ENCODE measurements at places on chromosomes 7 and 10.

GRCh38 chr10:19347621-19348020 is 299.0 kb downstream of the MALRD1 start:
- no peak for DNase-seq

GRCh38 chr10:69632516-69633199 is 2.6 kb downstream of the FAM241B start:
- no peak for DNase-seq

DNA sequence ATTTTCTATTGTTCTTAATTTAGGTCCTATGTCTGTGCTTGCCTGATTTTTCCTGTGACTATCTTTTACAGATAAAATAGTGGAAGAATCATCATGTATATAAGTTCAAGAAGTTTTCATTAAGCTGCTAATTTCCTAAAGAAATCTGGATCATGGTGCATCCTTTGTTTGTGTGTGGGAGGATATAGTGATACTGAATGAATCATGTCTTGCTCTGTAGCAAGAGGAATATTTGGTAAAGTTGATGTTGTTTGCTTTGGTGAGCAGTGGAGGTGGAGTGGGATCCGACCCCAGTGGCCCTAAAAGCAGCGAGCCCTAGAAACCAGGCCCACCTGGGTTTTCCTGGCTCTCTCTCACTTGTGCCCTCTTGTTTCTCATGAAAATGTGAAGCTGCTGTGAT is 83.7 kb downstream of the CCNY start:
- DNase-seq: no peak

DNA sequence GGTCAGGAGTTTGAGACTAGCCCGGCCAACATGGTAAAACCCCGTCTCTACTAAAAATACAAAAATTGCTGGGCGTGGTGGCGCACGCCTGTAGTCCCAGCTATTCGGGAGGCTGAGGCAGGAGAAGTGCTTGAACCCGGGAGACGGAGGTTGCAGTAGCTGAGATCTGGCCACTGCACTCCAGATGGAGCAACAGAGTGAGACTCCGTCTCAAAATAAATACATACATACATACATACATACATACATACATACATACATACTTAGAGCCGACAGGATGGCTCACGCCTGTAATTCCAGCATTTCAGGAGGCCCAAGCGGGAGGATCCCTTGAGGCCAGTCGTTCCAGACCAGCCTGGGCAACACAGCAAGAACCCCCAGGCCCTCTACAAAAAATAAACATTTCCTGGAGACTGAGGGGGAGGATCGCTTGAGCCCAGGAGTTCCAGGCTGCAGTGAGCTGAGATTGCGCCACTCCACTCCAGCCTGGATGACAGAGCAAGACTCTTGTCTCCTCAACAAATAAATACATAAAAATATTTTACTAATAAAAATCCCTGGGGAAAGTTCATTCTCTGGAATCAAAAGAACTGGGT is 90.9 kb upstream of the TNRC18 start:
- peak; percentile 78 for DNase-seq

DNA sequence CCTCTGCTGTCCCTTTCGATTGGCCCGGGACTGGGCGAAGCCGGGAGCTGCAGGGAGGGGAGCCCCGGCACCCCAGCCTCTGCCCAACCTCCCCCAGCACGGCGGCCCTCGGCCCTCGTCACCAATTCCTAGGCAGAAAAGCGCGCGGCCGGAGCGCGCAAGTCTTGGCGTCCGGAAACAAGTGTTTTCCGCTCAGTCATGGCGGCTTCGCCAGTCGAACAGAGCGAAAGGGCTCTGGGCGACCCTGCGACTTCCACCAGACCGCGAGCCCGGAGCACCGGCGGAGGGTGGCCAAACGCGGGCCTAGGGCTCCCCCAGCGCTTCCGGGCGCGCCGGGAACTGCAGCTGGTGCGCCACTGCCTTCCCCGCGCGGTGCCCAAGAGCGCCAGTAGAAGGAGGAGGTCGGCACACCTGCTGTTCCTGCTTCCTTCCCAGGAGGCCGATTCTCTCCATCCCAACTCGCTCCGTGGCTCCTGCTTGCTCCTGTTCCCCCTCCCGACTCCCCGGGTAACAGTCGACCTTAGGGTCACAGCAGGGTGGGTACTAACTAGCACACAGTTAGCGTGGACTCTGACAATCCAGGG is 729.9 kb downstream of the ZWINT start:
- DNase-seq: peak; percentile 54

GRCh38 chr7:93117327-93117726 is 452 bp downstream of the SAMD9 start:
- DNase-seq: no peak

DNA sequence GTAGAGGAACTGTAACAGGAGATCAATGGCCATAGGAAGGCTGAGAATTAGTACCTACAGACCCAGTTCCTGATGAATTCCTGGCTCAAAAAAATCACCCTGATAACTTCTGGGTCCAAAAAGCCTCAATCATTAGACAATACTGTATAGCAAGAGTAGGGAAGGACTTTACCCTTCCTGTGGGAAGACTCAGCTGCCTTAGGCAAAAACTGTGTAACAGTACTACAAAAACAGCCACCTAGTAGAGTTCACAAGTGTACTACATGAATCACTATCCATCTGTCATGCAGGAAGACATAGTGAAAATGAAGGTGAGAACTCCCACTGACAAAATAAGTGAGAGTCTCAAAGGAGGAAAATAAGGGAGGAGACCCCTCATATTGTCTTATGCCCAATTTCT is 47.6 kb downstream of the MAP3K8 start:
- DNase-seq: no peak

DNA sequence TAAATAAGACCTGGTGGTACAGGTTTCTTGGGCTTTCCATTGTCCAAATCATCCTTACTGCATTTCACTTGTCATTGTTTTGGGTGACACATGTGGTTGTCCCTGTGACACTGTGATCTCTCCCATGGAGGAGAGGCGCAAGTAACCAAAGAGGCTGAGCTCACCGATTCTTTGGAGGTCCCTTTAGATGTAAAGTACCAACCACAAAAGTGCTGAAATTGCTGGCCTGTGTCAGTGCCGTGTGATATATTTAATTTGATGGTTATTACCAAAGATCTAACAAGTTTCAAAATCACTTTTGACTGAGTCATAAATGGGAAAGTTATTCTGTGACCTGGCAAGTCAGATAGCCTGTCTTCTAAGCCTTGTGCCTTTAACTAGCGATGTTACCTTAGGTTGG is 19.4 kb downstream of the MCM10 start:
- no peak for DNase-seq

GRCh38 chr7:89002981-89003956 is 207.7 kb upstream of the TEX47 start:
- no peak for DNase-seq

DNA sequence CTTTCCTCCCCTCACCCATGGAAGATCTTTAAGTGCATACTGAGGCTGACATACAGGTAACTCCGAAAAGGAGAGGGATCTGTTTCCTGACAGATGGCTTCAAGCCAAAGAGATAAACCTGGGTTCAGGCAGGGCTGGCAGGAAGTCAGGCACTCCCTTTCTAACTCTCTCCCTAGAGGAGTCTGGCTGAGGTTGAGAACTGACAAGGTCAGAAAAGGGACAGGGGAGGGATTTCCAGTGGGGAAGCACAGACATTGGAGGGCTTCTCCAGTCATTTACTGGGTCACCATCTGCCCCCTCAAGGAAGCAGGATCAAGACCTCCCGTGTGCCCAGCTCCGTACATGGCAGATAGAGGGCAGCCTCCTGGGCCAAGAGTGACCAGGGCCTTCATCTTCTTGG is 31.6 kb downstream of the TLX1 start:
- DNase-seq: no peak

GRCh38 chr7:140605337-140605736 is 35.3 kb downstream of the DENND2A start:
- DNase-seq: no peak

GRCh38 chr10:16923309-16923708 is 106.1 kb upstream of the RSU1 start:
- DNase-seq: no peak

GRCh38 chr7:13979671-13980435 is 9.6 kb downstream of the ETV1 start:
- no peak for DNase-seq

DNA sequence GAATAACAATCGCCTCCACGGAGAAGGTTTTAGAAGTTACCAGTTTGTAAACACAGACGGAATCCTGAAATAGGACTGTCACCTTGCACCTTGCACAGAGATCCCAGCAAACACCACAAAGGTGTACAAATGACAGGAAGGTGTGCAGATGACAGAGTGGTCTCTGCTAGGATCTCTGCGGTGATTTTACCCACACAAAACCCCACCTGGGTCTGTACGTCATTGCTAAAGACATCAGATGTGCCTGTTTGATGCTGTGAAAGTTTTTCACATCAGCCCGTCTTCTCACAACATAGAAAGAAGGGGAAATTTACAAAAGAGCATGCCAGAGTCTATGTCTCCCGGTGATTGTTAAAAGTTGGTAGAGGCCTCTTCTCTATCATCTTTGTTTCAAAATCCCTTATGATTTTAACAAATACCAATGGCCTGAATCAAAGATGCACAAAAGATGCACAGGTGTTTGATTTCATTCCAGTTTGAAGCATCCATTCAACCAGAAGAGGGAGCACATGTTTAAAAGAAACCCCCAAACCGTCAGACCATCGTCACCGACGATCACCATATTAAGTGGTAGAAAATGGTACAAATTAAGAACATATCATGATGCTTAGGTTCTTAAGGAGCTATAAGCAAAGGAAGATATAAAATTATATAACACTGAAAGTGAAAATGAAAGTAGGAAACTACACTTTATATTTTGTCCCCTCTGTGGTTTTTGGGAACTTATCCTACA is 576.5 kb downstream of the PTPRN2 start:
- no peak for DNase-seq

GRCh38 chr10:17396004-17396403 is 58.4 kb downstream of the ST8SIA6 start:
- DNase-seq: no peak

DNA sequence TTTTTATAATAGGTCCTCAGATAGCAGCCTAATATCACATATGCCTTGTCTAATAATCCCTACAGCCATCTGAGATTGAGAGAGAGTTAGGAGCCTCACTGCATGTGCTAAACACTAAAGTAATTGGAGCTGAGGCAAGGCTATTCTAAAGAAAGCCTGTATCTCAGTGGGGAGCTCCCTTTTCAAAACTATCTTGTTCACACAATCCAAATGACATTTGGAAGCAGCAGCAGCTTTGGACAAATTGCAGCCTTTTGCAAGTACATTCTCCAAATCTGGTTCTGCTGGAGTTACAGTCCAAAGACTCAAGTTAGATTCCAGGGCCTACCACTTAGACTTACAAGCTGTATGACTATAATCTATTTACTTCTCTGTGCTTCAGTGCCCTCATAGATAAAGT is 104.5 kb downstream of the MACC1 start:
- no peak for DNase-seq

DNA sequence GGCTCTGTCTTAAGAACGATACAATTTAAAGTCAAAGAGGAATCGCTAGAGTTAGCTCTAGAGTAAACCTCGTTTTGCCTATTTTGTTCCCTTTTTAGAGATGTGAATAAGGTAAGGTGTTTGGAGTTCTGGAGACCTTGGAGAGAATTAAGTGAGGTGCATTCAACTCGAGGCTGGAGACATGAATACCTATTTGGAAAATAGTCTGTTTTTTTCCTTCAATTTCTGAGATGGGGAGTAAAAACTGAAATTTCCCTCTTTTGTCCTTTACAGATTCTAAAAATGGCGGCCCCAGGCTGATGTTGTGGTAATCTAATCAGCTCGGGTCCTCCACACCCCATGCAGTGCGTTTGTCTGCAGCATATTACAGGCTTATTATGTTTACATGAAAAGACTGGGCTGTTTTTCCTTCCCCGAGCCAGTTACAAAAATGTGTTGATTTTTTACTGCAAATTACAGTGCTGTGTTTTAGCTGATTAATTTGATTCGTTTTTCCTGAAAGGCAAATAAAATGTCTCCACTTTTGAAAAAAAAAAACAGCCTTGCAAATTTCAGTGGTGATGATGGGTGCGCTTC is 1.5 kb downstream of the KMT2E start:
- DNase-seq: no peak

DNA sequence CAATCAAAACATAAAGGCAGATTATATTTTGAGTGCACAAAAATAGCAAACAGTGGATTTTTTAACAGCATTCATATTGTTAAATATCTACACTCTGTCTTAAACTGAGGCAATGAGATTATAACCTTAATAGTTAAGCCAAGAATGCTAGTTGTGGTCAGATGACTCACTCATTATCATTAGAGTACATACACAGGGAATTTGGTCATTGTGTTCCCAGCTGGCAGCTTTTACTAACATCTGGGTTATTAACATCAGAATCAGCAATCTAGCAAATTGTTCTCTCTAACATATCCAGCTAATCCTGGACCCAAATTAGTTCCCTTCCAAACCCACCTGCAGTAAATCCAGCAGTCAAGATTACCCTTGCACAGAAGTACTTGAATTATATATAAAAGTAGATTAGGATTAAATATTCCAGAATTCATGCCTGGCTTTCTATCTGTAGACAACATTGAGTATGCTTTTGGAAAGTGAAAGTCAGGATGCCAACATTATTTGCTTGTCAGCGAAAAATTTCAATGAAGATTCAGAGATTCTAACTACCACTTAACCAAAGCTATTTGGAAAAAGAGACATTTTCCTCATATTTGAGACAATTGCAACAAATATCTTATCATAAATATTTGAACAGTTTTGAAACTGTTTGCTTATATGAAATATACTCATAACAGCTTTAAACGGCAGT is 1035.6 kb upstream of the PHF14 start:
- DNase-seq: no peak

DNA sequence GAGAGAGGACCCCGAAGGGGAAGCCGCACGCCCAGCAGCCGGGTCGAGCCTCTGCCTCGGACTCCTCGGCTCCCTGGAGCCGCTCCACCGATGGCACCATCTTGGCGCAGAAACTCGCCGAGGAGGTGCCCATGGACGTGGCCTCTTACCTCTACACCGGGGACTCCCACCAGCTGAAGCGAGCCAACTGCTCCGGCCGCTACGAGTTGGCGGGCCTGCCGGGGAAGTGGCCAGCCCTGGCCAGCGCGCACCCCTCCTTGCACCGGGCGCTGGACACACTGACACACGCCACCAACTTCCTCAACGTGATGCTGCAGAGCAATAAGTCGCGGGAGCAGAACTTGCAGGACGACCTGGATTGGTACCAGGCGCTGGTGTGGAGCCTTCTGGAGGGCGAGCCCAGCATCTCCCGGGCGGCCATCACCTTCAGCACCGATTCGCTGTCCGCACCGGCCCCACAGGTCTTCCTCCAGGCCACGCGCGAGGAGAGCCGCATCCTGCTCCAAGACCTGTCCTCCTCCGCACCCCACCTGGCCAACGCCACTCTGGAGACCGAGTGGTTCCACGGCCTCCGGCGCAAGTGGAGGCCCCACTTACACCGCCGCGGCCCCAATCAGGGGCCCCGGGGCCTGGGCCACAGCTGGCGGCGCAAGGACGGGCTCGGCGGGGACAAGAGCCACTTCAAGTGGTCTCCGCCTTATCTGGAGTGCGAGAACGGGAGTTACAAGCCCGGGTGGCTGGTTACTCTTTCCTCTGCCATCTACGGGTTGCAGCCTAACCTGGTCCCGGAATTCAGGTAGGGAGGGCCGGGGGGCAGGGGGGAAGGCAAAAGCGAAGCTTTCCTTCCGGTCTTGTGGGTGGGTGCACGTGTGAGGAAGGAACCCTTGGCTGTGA is 973 bp downstream of the GPR158 start:
- DNase-seq: no peak

GRCh38 chr7:96067321-96067720 is 254.6 kb downstream of the SLC25A13 start:
- no peak for DNase-seq

Data from lower lobe of right lung (tissue), 2 donors.